SHP77 (cell line): ENCODE measurements at places on chromosomes 11 and 22.

DNA sequence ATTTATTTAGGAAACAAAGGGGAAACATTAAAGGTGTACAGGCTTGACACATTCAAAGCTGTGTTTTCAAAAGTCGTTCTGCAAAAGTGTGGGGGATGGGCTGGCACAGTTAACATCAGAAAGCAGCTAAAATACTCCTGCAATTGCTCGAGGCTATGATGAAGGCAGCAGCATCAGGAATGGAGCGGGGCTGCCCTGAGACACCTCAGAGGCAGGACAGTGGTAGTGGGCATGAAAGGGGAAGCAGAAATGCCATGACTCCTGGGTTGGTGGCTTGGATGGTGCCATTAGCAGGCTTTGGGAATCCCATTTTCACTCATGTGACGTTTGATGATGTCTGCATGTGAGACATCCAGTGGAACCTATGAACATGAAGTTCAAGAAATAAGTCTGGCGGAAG is 646 bp downstream of the NCAPD3 start:
- no peak for DNase-seq

GRCh38 chr11:126254819-126255218 is 13.9 kb downstream of the SRPRA start:
- DNase-seq, result no peak

- DNase-seq, result no peak
Measured at GRCh38 chr11:22508665-22509064, 117.0 kb downstream of the FANCF start.

GRCh38 chr22:38956551-38956950 is 858 bp upstream of the APOBEC3A start:
- no peak for DNase-seq

DNA sequence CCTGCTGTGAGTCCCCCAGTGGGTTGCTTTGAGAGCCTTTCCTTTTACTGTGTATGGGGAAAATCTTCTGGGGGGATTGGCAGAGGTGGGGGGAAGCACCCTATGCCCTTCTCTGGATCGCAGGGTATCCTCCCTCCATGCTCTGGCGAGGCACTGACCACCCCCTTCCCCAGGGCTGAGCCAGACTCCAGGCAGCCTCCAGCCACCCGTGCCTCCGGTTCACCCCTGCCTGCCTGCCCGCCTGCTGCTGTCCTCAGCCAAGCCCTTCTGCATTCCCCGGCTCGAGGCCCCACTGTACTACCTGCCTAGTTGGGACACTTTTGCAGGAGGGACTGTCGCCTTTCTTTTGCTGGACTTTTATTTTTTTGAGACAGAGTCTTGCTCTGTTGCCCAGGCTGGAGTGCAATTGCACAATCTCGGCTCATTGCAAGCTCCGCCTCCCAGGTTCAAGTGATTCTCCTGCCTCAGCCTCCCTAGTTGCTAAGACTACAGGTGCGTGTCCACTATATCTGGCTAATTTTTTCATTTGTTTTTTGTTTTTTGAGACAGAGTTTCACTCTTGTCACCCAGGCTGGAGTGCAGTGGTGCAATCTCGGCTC is 23.8 kb upstream of the TP53I11 start:
- DNase-seq, result no peak

DNA sequence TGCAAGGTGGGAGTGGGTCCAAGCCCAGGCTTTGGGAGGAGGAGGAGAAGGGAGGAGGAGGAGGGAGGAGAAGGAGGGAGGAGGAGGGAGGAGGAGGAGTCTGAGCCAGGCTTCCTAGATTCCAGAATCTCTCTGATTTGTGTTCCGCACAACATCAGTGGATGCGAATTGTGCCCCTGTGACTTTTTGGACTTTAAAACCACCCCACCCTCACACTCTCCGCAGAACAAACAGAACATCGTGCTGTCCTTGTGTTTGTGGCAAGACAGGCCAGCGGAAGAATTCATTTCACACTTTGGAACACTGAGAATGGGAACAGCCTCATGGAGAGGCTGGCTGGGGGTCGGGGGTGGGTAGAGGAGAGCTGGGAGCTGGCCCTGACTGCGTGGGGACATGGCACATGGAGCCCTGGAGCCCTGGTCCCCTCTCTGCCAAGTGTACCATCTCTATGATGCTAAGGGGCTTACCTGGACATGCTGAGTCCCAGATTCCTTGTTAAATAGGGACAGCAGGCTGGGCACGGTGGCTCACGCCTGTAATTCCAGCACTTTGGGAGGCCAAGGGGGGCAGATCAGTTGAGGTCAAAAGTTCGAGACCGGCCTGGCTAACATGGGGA is 16.4 kb upstream of the SHANK2 start:
- DNase-seq, result no peak

- no peak for DNase-seq
Measured at GRCh38 chr11:117337076-117337475, 9.4 kb downstream of the CEP164 start.

- no peak for DNase-seq
Measured at GRCh38 chr11:111403051-111403726, 24.1 kb upstream of the POU2AF1 start.

GRCh38 chr11:20360650-20361049 is 2.9 kb upstream of the HTATIP2 start:
- DNase-seq, result no peak

DNA sequence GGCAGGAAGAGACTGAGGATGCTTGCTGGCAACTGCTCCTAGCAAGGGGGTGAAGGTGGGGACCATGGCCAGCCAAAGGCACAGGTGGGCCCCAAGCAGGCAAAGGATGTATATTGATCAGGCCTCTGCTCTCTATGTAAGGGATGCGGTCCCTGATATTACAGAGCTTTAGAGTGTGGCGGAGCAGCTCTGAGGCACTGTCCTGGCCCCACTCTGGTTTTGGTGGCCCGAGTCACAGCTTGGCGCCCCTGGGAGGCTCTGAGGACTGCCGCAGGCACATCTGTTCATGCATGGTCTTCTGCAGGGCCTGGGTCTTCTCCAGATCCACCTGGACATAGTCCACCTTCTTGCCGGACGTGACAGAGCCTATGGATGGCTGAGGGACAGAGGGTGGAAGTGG is 45.5 kb downstream of the GAB4 start:
- no peak for DNase-seq

DNA sequence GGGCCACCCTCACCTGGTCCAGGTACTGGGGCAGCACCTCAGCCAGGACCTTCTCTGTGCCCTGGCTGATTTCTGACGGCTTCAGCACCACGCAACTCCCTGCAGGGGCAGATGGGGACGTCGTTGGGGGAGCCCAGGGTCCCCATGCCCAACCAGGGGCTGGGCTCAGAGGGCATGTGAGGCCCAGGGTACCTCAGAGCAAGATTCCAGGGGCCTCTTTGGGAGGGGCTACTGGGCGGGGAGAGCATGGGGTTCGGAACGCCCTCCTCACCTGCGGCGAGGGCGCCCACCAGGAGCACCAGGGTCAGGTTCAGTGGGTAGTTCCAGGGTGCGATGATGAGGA is 8.1 kb downstream of the ALDH3B2 start:
- no peak for DNase-seq

- no peak for DNase-seq
Measured at GRCh38 chr11:42707541-42707940, 604.3 kb upstream of the API5 start.

- no peak for DNase-seq
Measured at GRCh38 chr22:39985383-39986035, 9.2 kb upstream of the FAM83F start.

DNA sequence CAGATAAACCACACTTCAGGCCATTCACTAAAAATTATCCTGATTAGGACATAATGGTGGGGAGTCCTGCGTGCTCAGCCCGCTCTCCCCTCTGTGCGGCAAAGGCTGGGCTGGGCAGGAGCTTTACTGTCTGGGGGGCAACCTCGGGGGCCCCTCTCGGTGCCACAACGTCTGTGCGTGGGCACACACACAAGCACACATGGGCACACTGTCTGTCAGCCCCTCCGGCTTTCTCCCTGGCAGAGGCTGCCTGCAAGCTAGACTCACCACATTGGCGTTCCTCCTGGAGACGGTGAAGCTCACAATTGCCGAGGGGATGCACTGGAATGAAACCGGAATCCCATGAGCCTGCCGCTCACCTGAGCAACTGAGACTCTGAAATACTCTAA is 5.2 kb downstream of the MLC1 start:
- DNase-seq, result no peak

- no peak for DNase-seq
Measured at GRCh38 chr11:90428836-90429235, 206.0 kb upstream of the CHORDC1 start.

DNA sequence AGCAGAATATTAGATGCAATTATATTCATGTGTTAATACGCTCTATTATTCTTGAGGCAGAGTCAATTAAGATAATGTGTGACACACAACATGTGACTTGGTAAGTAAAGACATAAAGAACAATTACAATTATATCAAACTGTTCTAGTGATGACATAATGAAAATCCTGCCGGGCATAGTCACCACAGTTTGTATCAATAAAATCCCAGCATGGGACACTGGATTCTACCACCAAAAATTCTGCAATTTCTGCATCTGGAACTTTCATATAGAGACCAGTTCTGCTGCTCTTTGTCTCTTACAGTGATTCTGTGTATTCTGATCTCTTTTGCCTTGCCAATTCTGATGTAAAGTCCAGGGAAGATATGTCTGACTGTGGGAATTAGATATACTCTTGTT is 495.6 kb upstream of the LRRC4C start:
- no peak for DNase-seq

GRCh38 chr22:38833061-38833460 is 10.8 kb downstream of the NPTXR start:
- no peak for DNase-seq

DNA sequence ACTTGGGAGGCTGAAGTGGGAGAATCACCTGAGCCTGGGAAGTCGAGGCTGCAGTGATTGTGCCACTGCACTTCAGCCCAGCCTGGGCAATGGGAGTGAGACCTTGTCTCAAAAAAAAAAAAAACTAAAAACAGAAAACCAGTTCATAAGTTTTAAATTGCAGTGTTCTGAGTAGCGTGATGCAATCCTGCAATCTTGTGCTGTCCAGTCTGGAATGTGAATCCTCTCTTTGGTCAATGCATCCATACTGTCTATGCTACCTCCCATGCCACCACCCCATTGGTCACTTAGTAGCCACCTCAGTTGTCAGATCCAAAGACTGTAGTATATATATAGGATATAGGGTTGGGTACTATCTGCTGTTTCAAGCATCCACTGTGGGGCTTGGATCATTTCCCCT is 11.1 kb downstream of the YAP1 start:
- no peak for DNase-seq
